ENCODE measurements at places on chromosomes 13 and 19.

- no peak for DNase-seq
These were observed 419.8 kb downstream of the COG6 start for GRCh38 chr13:40075281-40075680.

DNA sequence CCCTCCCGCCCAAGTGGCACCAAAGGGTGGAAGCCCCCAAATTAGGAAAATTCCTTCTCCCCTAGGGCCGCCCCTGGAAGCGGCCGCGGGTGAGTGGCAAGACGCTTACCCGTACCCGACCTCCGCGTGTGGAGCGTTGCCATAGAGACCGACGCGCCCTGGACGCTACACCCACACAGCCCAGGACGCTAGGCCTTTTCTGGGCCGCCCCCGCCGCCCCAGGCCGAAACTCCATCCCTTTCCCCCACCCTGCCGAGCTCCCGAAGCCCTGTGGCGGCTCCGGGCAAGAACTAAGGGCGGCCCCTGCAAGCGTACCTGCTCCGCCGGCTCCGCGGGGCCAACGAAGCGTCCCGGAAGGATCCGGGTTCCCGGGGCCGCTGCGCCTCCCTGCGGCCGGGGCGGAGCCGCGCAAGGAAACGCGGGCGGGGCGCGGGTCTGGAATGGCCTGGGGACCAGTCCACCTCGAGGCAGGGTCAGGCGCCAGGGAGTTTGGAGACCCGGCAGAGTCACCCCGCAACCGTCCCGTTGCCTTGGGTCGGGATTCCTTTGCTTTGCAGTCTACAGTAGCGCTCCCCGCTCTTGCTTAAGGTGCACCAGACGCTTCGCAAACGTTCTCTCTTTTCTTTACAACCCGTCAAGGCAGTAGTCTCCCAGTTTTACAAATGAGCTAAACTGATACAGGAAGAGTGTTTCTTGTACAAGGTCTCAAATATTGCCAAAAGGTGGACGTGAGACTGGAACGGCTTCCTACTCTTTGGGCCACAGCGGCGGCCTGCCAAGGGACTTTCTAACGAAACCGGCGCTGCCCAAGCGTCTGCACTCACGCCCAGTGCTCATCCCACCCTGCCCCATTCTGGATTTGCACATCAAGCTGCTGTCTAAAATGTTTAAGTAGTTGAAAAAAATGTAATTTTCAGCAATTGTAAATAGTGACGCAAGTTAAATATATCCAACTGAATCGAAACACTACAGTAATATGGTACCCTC lies at the start of gene NEK5:
Gene NEK5 (minus strand): TSS at position 360 of the 987 bp plus-strand sequence. CDS start 1,591 bp downstream, outside the sequence.
- DNase-seq: peak; percentile 30

GRCh38 chr19:46761418-46761831 lies 15.2 kb upstream of the STRN4 start:
- DNase-seq: no peak

- DNase-seq: no peak
These were observed 17.7 kb downstream of the RFX2 start for GRCh38 chr19:6092329-6093286.

GRCh38 chr19:533364-534058 lies 2.0 kb downstream of the CDC34 start:
- DNase-seq: no peak

DNA sequence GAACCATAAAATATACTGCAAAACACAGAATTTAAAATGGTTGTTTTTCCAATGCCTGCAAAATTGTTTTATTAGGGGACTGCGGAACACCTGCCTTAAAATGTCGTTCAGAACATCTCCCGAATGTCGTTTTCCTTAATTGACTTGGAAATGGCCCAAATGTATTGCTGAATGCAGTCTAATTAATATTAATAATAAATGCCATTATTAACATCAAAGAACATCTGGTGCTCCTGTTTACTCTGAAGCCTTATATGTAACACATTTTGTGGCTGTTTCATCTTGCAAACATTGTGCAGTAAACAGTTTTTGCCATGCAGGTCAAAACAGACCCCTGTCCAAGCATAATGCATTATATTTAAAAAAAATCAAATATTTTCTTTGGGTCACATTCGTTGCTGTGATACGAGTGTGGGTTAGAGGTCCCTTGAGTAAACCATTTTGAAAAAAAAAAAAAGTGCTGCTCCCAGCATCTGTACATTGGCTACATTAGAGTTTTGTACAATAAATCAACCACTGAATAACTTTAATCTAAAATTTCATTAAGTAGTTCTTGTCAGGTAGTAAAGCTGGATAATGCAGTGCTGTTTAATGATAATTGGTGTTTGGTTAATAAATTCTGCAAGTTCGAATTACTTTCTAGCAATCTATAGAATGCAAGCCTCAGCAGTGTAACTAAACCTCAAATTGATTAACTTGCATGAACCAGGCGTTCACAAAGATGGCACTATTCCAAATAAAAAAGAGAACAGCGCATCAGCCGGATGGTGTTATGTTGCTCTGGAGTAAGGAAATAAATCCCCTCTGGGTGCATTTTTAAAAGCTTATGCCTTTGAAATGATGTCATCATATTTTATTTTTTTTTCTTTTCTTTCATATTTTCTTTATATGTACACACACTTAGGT lies 140.2 kb downstream of the ZNF536 start:
- DNase-seq: no peak

GRCh38 chr19:47663435-47663910 lies 49.7 kb upstream of the EHD2 start:
- DNase-seq: no peak
